CD4-positive, alpha-beta memory T cell (primary cell): ENCODE measurements at places on chromosomes 3 and 15.

GRCh38 chr3:153319705-153320554 is 157.9 kb downstream of the RAP2B start:
- DNase-seq: no peak

DNA sequence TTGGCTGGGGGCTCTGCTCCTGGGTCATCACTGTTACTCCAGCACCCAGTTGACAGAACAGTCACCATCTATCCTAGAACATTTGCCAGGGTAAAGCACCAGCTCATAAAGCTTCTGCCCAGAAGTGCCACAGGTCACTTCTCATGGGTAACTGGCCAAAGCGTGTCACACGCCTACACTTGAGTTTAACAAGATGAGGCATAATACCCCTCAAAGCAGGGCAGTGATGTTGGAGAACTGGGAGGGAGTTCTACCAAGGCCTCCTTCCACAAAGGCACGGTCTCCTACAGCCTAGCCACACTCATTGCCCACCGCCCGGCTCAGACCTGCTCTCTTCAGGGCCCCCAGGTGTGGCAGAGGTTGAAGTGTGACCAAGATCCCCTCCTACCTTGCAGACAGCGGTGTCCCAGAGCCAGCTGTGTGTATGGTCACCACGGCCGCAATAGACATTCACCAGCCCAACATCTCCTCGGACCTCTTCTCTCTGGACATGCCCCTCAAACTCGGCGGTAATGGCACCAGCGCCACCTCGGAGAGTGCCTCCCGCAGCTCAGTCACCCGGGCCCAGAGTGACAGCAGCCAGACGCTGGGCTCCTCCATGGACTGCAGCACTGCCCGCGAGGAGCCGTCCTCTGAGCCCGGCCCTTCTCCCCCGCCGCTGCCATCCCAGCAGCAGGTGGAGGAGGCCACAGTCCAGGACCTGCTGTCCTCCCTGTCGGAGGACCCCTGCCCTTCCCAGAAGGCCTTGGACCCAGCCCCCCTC is 107.7 kb downstream of the ETFA start:
- DNase-seq: no peak

DNA sequence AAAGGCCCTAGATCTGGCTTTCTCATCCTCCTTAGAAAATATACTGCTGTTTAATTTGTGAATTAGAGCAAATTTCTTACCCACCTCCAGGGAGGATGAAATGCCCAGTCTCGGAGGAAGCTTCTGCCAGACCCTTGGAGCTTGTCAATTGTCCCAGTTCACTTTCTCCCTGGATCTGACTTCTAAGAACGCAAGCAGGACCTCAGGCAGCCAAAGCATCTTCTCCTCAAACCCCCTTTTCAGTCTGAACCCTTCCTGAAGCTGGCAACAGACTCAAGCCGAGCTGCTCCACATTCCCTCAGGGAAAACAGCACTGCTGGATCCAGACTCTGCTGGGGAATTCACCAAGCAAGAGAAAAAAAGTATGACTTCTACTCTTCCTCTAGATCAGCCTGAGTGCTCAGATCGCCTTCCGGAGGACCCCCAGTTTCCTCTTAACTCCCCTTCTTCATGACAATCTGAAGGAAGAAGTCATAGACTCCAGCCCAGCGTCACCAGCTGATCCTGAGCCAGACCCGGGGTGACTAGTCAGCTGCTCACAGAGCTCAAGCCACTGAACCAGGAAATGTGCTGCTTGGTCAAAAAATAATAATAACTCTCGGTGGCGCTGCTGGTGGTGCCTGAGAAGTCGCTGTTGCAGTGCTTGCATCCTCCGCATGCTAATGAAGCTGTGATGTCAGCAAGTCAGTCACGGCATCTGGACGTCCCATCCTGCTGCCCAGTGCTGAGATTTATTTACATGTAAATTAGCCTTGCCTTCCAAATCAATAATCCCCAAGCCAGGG is at the start of gene PRICKLE2:
Gene PRICKLE2, minus strand, starts transcription at position 641 of the 785 bp plus-strand sequence. CDS start 26,539 bp downstream, outside the sequence.
- no peak for DNase-seq

DNA sequence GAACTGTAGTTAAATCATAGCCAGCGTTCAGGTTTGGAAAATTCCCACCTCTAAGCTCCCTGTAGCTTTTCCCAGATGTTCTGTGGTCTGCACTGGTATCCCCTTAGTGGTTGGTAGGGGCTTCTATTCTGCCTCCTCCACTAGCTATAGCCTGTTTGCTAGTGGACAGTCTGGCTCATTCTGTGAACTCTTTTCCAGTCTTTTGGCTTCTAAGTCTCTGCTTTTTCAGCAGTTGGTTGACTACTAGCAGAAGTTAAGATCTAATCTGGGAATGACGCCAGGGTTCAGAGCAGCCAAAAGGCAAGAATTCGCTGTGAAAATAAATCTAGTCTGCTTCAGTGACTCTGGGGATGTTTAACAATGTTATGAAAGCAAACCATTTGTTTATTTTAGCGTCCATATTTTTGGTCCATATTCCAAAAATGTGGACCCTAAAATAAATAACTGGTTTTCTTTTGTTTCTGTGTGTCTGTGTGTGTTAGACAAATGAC is 73.7 kb upstream of the WDR72 start:
- no peak for DNase-seq

- DNase-seq: no peak
Observed at GRCh38 chr3:174583396-174583795, 275.7 kb upstream of the NAALADL2 start.

GRCh38 chr3:188055388-188055787 is 98.6 kb upstream of the LPP start:
- no peak for DNase-seq
